ENCODE measurements at places on chromosomes 13 and 19.

DNA sequence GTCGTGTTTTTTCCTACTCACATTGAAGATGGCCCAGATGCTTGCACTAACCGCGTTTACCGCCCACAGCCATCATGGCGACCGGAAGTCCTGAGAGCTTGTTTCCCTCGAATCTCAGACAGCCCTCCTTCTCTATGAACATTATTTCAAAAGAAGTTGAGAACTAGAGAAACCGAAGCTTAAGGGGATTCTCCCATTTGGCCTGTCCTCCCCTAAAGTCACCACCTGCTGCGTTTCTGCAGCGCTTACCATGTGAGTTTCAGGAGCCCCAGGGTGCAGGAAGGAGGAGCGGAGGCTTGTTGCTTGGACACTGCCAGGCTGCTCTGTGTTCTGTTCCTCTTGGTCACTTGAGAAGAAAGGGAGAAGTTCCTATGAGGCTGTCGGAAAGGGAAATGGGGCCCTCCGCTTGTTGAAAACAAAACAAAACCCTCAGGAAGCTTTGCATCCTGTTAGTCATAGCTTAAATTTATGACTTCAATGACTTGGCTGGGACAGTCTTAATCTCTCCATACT, 6.2 kb downstream of the CARD8 start:
- no peak for DNase-seq

- no peak for DNase-seq
These were observed 436.4 kb downstream of the SLITRK5 start for GRCh38 chr13:88107570-88107969.

GRCh38 chr19:18775586-18776287, 15.4 kb downstream of the COMP start:
- DNase-seq: no peak

DNA sequence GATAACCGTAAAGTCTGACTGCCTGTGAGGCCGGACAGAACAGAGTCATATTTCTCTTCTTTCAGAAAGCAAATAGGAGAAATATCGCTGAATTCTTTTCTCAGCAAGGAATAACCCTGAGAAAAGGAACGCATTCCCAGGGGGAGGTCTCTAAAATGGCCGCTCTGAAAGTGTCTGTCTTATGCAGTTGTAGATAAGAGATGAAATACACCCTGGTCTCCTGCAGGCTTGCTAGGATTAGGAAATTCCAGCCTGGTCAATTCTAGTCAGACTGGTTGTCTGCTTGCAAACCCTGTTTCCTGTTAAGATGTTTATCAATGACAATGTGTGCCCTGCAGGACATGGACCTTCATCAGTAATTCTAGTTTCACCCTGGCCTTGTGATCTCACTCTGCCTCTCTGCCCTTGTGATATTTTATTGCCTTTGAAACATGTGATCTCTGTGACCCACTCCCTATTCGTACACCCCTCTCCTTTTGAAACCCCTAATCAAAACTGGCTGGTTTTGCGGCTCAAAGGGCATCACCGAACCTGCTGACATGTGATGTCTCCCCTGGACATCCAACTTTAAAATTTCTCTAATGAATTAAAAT, 934.8 kb upstream of the SPRY2 start:
- no peak for DNase-seq

DNA sequence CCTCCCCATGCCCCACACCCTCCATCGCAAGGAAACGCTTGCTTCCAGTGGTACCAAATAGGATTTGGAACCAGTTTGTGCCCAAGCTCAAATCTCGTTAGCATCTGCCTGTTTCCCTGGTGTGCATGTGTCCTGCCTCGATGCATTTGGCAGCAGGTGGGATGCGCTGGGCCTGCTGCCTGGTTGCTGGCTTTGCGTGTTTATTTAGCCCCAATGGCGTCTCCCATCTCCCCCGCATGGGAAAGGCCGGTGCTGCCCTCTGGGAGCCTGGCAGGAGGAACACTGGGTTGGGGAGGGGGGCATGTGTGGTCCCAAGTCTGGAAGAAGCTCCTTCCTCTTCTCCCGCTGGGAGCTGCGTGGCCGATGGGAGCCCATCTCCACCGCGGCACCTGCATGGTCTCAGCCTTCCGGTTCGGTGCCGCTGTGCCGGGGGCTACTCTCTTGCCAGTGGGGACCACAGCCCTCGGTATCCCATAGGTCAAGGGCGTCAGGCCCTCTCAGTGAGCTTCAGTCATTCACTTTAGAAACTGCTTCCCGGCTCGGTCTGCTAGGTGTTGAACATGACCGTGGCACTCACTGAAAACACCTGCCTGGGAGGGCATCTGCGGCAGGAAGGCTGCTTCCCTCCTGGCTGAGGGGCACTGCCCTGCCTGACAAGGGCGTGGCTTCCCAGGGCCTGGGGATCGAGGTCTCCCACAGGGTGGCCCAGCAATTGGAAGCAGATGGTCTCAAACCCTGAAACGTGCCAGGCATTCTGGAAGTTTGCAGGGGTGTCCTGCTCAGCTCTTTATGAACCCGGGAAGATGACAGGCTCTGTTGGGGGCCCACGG, 11.8 kb upstream of the F7 start:
- DNase-seq: no peak

DNA sequence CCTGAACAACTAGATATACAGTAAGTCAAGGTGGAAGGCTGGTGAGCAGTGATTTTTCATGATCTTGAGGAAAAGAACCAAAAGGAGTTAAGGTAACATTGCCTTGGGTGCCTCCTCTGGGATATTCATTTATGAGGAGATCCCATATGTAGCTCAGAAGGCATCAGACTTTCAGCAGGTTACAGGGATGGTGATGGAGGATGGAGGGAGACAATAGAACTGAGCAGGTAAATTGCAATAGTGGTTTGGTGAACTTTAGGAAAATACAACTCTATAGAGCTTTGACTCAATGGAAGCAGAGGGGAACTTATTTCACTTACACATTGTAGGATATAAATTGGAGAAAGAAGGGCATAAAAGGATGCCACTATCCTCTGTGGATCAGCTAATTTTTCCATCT, 243.4 kb upstream of the SPRY2 start:
- DNase-seq: no peak

- DNase-seq: no peak
These were observed 4.0 kb upstream of the DLEU7 start for GRCh38 chr13:50847501-50847900.

- no peak for DNase-seq
These were observed 424.2 kb downstream of the KCTD12 start for GRCh38 chr13:76461999-76462398.

GRCh38 chr13:85698256-85698655, 101.0 kb downstream of the SLITRK6 start:
- no peak for DNase-seq

GRCh38 chr13:48222358-48223301, 10.4 kb upstream of the ITM2B start:
- DNase-seq: no peak

GRCh38 chr13:23098161-23098907, 82.4 kb upstream of the SGCG start:
- DNase-seq: no peak

GRCh38 chr13:80010286-80010831, 330.6 kb downstream of the SPRY2 start:
- no peak for DNase-seq
